ENCODE measurements at places on chromosomes 4 and X. TPM values are rescaled to one million over a fixed set of nuclear protein-coding genes. Genes with fewer than 3 reads are reported as not detected.

DNA sequence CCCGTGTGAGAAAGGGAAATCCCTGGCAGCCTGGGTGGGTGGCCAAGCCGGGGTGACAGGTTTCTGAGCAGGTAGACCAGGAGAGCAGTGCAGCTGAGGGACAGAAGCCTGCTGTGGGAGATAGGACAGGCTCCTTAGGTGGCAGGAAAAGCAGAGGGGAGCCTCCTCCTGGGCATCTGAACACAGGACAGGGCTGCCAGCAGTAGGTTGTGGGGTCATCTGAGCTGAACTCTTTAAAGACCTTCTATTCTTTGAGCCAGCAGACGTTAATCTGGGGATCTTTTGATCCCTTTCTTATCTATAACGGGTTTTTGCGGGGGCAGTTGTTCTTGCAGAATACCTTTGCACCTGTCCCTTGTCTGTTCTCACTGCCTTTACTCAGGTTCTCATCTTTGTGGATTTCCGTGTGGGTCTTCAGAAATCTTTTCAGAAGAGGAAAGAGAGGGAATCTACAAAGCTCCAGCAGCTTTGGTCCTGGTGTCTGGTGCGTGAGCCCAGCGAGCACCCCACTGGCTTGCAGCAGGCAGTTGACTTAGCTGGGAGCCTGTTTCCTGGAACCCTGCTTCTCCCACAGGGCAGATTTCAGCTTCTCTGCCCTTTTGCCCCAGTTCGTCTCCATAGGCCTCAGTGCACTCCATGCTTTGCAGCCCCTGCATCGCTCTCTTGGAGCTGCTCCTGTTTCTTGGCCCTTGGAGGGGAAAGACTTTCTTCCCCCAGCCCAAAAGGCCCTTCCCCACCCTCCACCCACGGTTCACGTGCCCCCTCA lies 35.8 kb upstream of the TADA2B start:
- DNase-seq: no peak

DNA sequence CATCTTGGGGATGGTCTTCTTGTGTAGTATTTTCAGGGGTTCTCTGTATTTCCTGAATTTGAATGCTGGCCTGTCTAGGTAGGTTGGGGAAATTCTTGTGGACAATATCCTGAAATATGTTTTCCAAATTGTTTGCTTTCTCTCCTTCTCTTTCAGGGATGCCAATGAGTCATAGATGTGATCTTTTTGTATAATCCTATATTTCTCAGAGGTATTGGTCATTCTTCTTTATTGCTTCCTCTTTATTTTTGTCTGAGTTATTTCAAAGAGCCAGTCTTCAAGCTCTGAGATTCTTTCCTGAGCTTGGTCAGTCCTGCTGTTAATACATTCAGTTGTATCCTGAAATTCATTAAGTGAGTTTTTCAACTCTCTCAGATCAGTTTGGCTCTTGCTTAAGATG lies 73.1 kb downstream of the MAMLD1 start:
- no peak for DNase-seq

GRCh38 chr4:12555011-12555410 lies 929.1 kb downstream of the RAB28 start:
- no peak for DNase-seq

ARHGAP36 gene
- not detected for total RNA-seq

BGN gene
- total RNA-seq: 77.5 TPM

All from ureter (tissue), 1 donor.